WTC11 (cell line): ENCODE measurements at places on chromosomes 11 and 22. TPM values are rescaled to one million over a fixed set of nuclear protein-coding genes. Genes with fewer than 3 reads are reported as not detected.

OR8J1 gene
- total RNA-seq, result not detected in 3 replicates

RIMBP3B gene
- total RNA-seq, result 0.09 to 0.62 TPM (median 0.27 TPM) in 3 replicates

VPREB1 gene
- total RNA-seq, result not detected in 3 replicates

BTG4 gene
- 0.18 TPM in 1 of 3 replicates, not detected in the others for total RNA-seq

CST6 gene
- total RNA-seq, result 0.72 to 2.7 TPM (median 1.9 TPM) in 3 replicates

DNAJB7 gene
- total RNA-seq, result not detected in 3 replicates

C22orf31 gene
- total RNA-seq, result not detected in 3 replicates

SPI1 gene
- total RNA-seq, result 0.21 to 0.59 TPM (median 0.39 TPM) in 3 replicates

DDTL gene
- total RNA-seq, result 3.6 to 5.8 TPM (median 3.6 TPM) in 3 replicates

FIBIN gene
- 0.34 to 0.48 TPM (median 0.37 TPM) in 3 replicates for total RNA-seq

MAJIN gene
- not detected in 3 replicates for total RNA-seq

RCN1 gene
- 96.2 to 111 TPM (median 105 TPM) in 3 replicates for total RNA-seq

MISFA gene
- 2.3 to 3.2 TPM (median 3.2 TPM) in 3 replicates for total RNA-seq

NRIP3 gene
- 3.9 to 4.5 TPM (median 4.4 TPM) in 3 replicates for total RNA-seq
